HepG2 (cell line): ENCODE measurements at places on chromosomes 13 and 19. TPM values are rescaled to one million over a fixed set of nuclear protein-coding genes. Genes with fewer than 3 reads are reported as not detected.

PSG2 gene
- not detected in 2 replicates for polyA plus RNA-seq

ZIC5 gene
- polyA plus RNA-seq: 0.07 TPM in 1 of 2 replicates, not detected in the other

FGF22 gene
- polyA plus RNA-seq: 0.07 TPM in 1 of 2 replicates, not detected in the other

SNRNP70 gene
- polyA plus RNA-seq: 210 and 272 TPM in 2 replicates

ZNF541 gene
- 0.03 and 0.08 TPM in 2 replicates for polyA plus RNA-seq

MUC16 gene
- not detected in 2 replicates for polyA plus RNA-seq

SERPINE3 gene
- polyA plus RNA-seq: not detected in 2 replicates

LCP1 gene
- 1.6 TPM in 2 replicates for polyA plus RNA-seq

CALR3 gene
- not detected in 2 replicates for polyA plus RNA-seq

U2AF1L4 gene
- polyA plus RNA-seq: 14.2 and 15.4 TPM in 2 replicates

PRKD2 gene
- 7.3 and 9.2 TPM in 2 replicates for polyA plus RNA-seq

LGALS7 gene
- 0.73 and 0.85 TPM in 2 replicates for polyA plus RNA-seq

ATP1A3 gene
- 0.01 TPM in 1 of 2 replicates, not detected in the other for polyA plus RNA-seq

PEX11G gene
- polyA plus RNA-seq: not detected in 2 replicates

ZNF177 gene
- 0.62 and 0.90 TPM in 2 replicates for polyA plus RNA-seq

THSD1 gene
- 0.15 and 0.18 TPM in 2 replicates for polyA plus RNA-seq

NCAN gene
- 0.05 TPM in 1 of 2 replicates, not detected in the other for polyA plus RNA-seq

ELOF1 gene
- polyA plus RNA-seq: 14.5 TPM in 2 replicates

EBI3 gene
- 3.4 and 8.3 TPM in 2 replicates for polyA plus RNA-seq

ZNF548 gene
- polyA plus RNA-seq: 19.5 and 19.6 TPM in 2 replicates
